ENCODE measurements at places on chromosomes 6 and 20.

GRCh38 chr6:35493307-35493983 lies 3.4 kb downstream of the TEAD3 start:
- no peak for DNase-seq

GRCh38 chr6:89361171-89361570 lies 8.6 kb upstream of the UBE2J1 start:
- no peak for DNase-seq

DNA sequence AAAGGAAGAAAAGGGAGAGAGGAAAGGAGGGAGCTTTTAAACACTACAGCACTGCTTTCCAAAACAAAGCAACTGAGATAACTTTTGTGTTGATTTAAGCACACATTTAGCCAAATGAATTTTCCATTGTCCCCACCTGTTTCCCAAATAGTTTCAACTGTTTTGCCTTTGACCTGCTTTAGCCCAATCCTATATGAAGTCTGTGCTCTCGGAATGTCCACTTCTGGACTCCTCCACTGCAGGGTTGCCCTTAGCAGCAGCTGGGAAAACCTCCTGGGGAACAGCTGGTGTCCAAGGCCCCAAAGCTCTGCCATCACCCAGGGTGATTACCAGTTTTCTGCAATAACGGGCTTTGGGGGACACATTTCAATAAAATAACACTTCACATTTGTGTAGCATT lies 44.9 kb upstream of the PKHD1 start:
- DNase-seq: no peak

- DNase-seq: no peak
Observed at GRCh38 chr6:20533746-20534294, 437 bp upstream of the CDKAL1 start.

- DNase-seq: no peak
Observed at GRCh38 chr6:35718375-35718736, 18.5 kb upstream of the ARMC12 start.

GRCh38 chr6:119764927-119765681 lies 415.5 kb upstream of the MAN1A1 start:
- no peak for DNase-seq

DNA sequence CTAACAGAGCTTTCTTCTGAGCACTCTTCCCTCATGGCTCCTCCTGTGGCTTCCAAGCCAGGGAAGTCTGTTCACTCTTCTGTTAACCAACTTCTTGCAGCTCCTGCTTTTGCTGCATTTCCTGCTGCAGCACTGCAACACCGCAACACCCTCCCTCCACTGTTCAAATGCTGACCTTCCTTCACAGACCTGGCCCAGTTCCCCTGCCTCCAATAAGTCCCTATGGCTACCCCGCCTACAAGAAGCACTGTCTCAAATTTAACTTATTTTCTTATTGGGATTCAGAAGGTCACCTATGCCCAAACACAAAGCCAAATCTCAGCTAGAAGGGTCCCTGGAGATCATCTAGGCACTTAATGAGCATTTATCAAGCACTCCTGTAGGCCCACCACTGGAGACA lies 44.6 kb downstream of the ELMO2 start:
- no peak for DNase-seq

DNA sequence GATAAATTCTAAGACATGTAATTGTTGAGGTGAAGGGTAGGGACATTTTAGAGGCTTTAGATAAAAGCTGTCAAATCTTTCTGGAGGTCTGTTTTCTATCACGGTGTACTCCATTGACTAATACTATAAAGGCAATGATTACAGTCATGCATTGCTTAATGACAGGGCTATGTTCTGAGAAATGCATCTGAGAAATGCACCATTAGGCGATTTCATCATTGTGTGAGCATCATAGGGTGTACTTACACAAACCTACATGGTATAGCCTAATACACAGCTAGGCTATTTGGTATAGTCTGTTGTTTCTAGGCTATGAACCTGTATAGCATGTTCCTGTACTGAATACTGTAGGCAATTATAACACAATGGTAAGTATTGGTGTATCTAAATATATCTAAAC lies 71.3 kb upstream of the FYN start:
- DNase-seq: no peak

DNA sequence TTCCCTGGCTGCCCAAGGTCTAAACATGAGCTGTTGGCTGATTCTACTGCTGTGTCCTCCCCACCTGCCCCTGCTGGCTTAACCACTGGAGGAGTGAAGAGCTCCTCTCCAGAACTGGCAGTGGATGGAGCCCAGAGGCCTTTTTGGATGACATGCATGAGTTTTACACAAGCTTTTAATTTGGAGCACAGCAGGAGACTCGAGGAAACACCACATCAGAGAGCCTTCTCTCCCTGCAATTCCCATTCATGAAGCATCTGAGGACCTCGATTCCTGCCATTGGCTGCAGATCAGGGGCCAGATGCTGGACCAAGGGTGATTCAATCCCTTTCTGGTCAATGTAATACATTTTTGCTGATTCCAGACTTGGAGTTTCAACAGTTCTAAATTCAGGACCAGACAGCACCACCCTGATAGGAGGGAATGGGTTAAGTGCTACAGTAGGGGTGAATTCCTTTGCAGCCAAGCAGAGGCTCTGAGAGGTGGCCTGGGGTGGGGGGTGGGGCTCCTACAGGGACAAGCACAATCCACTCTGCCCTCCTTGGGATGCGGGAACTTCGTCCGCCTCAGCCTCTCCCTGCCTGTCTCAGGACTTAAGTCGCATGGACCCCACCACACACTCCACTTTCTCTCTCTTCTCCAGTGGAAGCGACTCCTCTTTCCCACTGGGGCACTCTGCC lies 599 bp upstream of the PSORS1C1 start:
- no peak for DNase-seq

DNA sequence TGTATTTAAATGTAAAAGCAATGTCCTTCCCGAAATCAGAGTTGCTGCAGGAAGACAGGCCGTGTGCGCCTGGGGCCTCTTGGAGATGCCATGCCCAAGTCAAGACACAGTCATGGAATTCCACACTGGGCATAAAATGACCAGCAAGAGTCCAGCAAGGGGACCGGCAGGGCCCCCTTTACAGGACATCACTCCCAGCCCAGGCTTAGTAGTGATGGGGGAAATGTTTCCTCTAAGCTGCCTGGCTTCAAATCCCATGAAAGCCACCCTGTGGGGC lies 1.9 kb upstream of the PPP1R3G start:
- no peak for DNase-seq

- DNase-seq: no peak
Observed at GRCh38 chr6:138017166-138017757, 90.0 kb downstream of the PERP start.

DNA sequence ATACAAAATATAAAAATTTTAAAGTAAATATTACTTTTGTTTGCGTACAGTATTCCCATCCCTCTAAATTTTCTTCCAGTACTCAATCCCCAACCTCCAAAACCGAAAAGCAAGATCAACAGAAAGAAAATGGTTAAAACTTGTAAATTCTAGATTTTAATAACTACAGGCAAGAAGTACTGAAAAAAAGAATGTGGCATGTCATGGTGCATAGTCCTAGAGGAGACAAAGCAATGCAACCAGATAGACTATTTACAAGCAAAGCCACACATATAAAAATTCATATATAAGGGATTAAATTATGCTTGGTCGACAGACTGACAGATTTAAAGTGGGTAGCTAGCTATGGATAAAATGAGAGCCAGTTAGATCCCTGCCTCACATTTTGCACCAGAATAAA lies 56.5 kb upstream of the HFE start:
- no peak for DNase-seq

GRCh38 chr6:13259393-13259792 lies 68.9 kb downstream of the TBC1D7 start:
- no peak for DNase-seq

Measured in endothelial cell (in vitro differentiated cells).